ENCODE measurements at places on chromosomes 3 and 15.

- DNase-seq, result peak; percentile 27
These were observed 16.2 kb upstream of the ZFYVE19 start for GRCh38 chr15:40790718-40791117.

DNA sequence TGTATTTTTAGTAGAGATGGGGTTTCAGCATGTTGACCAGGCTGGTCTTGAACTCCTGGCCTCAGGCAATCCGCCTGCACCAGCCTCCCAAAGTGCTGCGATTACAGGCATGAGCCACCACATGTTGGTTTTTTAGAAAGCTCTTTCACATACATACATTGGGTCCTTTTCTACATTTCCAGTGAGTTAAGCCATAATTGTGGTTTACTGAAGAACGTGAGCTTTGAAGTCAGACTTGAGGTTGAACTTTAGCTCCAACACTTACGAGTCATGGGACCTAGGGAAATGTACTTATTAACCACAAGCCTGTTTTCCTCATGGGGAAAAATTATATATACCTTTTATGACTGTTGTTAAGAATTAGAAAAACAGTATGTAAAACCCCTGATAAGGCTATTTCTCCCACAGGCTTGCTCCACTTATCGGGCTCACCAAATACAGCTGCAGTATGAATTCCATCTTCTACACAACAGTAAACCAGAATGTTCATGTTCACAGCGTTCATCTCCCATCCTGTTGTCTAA, 39.0 kb downstream of the GPR160 start:
- DNase-seq, result peak; percentile 80

GRCh38 chr3:188239035-188239434, 85.1 kb downstream of the LPP start:
- no peak for DNase-seq

DNA sequence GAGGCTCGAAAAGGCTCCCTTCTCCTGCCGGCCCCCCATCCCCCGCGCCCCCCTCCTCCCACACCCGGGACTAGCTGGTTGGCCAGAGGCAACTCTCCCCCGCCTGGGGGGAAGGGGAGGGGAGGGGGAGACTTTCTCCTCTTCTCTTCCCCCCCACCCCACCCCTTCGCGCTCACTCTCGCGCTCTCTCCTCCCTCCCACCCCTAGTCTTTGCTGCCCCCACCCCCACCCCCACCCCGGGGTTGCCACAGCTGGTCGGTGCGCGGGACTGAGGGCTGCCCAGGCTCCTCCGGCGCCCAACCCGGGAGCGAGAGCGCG, 710 bp downstream of the MECOM start:
- no peak for DNase-seq

DNA sequence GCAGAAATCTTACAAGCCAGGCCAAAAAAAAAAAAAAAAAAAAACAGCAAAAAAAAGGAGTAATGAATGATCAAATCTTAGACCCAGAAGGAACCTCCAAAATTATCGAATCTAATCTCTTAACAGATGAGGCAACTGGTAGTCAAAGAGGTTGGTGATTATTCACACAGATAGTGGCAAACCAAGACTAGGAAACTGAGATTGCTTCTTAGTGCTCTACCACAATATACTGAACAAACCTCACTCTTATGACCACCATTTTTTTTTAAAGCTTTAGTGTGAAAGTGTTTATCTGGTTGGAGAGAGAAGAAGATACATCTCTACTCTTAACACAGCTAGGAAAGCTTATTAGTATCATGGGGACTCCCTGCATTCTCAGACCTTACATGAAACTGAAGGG, 17.3 kb downstream of the ATOSA start:
- no peak for DNase-seq

- peak; percentile 69 for DNase-seq
These were observed 18.0 kb upstream of the DNAJC13 start for GRCh38 chr3:132399054-132399929.

GRCh38 chr3:49839193-49839809, 17.1 kb downstream of the TRAIP start:
- DNase-seq, result peak; percentile 78

DNA sequence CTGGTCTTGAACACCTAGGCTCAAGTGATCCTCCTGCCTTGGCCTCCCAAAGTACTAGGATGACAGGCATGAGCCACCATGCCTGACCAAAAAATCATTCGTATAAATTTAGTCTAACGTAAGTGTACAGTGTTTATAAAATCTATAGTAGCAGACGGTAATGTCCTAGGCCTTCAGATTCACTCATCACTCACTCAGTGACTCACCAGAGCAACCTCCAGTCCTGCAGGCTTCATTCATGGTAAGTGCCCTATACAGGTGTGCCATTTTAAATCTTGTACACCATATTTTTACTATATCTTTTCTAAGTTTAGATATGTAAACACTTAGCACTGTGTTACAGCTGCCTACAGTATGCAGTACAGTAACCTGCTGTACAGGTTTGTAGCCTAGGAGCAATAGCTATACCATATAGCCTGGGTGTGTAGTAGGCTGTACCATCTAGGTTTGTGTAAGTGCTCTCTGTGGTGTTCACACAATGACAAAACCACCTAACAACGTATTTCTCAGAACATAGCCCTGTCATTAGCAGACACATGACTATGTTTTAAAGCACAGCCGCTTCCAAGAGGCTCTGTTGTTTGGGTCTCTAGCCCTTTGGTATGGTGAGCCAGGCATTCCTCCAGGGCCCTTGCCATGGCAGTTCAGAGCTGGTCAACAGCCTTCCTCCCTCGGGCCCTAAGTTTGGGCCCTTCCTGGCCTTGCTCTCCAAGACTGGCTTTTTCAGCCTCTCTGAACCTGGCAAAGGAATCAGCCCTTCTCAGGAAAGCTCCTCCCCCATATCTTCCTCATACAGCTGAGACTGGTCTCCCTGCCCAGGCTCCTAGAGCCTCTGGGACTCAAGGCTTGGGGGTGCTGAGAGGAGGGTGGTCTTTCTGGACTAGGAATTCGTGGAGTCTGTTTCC, 1.9 kb upstream of the CCDC9B start:
- DNase-seq, result peak; percentile 41

DNA sequence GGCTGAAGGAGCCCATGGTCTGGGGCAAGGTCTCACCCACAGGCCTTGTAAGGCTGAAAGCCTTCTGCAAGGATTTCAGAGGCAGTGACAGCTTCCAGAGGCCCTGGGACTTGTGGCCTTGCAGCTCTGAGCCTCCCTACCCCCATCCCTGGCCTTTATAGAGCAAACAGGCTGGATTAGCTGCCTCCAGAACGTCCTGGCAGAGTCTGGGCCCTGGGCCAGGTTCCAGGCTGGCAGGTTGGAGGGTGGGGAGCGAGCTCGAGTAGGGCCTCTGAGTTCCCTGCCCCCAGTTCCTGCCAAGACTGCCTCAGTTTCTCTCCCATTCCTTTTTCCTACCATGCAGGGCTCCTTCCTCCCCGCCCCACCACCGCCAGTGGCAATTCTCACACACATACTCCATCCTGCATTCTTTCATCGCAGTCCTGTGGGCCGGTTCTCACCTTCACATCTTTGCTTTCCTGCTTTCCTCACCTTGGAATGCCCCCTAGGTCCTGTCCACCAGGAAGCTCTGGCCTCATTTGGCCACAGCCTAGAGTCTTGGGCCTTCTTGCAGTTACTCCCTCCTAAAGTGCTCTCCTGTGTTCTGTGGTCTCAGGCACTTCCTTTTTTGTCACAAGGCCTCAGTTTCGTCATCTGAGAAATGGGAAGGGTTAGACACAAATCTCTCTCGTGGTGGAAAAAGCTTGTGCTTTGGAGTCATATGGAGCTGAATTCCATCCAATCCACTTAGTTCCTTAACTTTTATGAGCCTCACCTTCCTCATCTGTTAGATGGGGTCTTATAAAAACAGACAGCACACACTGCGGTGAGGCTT, 2.7 kb downstream of the LMAN1L start:
- no peak for DNase-seq

DNA sequence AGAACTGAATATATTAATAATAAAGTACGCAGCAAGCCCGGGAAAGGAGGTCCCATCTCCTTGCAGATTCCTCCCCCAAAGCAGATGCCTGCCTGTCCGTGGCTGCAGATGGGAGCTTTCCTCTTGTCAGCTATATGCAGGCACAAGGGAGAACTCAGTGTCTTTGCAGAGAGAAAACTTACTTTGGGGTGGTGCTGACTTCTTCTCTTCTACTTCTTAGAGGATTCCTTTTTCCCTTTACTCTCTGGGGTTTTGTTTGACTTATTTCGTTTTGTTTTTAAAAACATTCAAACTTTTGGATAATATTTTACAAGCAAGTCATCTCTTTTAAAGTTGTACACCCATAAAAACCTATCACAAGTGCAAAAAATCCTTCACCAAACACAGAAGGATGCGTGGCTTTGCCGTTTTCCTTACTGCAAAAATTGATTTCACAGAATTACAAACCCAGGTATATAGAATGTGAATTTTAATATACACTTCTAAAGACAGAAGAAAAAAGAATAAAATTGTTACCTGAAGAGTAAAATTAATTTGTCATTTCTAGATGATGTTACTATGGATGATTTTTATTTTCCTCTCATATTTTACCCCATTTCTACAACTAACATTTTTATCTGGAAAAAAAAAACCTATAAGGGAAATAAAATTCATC, 65.3 kb upstream of the IGF1R start:
- DNase-seq, result no peak

- DNase-seq, result no peak
These were observed 42.2 kb downstream of the KLHL25 start for GRCh38 chr15:85752491-85752961.

GRCh38 chr3:71784914-71785531, at the start of gene PROK2:
TSS of gene PROK2 (minus strand) at chr3:71785148. CDS start at chr3:71785052, 96 bp downstream.
- peak; percentile 1 for DNase-seq

DNA sequence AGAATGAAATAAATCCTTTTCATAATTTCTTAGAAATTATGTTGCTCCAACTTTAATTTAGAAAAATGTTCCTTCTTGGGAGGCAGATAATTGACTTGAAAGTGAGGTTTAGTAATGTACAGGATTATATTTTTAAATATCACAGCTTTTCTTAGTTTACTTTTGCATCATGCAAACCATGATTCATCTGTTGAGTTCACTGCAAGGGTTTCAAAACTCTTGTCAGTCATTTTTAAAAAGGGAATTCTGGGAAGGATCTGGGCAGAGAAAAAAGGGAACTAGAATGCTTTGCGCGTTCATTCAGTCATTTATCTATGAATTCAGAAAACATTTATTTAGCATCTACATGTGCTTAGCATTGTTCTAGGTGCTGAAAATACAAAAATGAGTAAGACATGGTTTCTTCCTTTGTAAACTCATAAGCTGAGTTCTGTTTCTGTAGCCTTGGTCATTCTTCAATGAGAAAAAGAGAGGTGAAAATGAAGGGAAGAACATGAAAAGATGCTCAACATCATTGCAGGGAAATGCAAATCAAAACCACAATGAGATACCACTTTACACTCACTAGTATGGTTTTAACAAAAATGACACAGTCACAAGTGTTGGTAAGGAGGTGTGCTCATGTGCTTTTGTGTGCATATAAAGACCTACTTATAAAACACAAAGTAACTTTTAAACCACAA, 209.1 kb downstream of the NR1D2 start:
- no peak for DNase-seq

- DNase-seq, result peak; percentile 22
These were observed 416.8 kb upstream of the NAALADL2 start for GRCh38 chr3:174442302-174442682.

DNA sequence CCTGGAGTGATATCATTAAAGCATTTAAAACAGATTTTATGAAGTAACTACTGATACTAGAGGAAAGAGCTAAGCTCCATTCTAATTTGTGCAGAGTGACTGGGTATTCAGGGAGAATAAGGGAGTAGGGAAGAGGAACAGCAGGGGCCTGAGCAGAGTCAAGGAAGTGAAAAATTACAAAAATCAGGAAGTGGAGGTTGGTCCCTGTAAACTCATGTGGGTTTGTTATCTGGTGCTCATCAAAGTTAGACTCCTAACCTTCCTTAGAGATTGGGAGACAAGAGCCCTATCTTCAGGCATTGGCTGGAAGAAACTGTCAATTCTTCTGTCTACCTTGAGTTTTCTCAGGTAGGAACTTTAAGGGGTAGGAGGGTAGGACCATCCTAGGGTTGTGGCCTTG, 82.5 kb downstream of the NEK11 start:
- DNase-seq, result no peak

DNA sequence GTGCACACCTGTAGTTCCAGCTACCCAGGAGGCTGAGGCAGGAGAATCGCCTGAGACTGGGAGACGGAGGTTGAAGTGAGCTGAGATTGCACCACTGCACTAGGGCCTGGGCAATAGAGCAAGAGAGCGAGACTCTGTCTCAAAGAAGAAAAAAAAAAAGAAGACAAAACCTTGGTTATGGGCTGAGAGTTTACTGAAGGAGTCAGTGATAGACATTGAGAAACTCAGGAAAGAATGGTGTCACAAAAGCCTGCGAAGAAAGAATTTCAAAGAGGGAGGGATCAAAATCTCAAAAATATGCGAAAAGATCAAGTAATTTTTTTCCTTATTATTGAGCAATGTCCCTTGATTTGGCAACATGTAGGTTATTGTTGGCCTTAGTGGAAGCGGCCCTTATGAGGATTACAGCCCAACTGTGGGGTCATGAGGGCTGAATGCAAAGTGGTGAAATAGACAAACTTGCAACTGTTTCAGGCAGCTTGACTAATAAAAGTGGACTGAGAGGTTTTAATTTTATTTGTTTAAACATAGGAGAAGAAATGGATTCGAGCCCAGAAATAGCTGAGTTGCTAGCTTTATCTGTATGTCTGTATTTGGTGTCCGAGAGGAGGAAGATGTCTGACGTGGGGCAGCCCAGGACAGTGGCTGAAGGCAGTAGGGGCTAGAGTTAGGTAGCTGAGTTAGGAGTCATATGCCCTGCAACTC, 18.8 kb upstream of the CELF6 start:
- peak; percentile 90 for DNase-seq

DNA sequence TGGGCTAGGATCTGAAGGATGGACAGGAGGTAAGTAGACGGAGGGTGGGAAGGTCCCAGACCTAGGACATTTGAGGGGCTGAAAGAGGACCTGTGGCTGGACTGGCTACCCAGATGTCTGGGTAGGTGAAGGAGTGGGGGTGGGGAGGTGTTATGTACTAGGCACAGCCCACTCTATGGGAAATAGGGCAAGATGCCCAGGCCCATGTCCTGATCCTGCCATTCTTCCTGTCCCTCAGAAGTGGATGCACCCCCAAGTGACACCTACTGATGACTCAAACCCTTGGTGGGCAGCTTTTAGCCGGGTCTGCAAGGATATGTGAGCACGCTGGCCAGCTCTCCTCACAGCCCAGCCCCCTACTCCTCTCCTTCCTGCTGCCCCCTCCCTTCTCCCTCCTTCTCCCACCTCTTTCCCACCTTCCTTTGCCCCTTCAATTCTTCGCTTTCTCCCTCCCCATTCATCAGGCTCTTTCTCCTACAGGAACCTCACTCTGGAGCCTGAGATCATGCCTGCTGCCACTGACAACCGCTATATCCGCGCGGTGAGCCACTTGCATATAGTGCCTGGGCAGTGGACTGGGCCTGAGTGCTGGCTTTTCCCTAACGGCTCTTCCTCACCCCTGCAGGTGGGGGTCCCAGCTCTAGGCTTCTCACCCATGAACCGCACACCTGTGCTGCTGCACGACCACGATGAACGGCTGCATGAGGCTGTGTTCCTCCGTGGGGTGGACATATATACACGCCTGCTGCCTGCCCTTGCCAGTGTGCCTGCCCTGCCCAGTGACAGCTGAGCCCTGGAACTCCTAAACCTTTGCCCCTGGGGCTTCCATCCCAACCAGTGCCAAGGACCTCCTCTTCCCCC, 5.2 kb downstream of the ACY1 start:
- no peak for DNase-seq

All from fibroblast of mammary gland (primary cell).